ENCODE measurements at places on chromosomes 5 and 9.

GRCh38 chr5:112329419-112330090, 89.5 kb downstream of the EPB41L4A start:
- DNase-seq, result no peak

DNA sequence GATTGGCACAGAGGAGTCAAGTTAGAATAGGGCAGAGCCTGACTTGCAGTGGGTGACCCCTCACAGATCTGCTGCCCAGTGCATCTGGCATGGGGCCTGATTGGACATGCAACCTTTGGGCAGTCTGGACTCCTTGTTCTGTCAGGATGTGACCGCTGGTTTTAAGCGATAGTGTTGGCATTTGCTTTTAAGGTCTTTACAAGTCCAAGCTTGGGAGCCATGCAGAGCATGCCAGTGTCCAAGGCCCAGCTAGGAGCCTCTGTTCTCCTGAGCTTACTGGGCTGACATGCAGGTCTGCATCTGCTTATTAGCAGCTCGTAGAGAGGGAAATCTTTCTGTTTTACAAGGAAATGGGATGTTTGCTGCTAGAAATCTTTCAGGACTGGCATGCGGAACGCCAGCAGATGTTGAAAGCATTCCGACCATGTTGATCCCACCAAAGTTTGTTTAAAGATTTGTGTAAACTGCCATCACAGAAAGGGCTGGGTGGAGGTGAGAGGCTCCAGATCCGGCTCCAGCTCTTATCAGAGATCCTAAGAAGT, 27.5 kb downstream of the GADD45G start:
- DNase-seq, result no peak

GRCh38 chr5:79241535-79241979, 5.6 kb downstream of the JMY start:
- no peak for DNase-seq

DNA sequence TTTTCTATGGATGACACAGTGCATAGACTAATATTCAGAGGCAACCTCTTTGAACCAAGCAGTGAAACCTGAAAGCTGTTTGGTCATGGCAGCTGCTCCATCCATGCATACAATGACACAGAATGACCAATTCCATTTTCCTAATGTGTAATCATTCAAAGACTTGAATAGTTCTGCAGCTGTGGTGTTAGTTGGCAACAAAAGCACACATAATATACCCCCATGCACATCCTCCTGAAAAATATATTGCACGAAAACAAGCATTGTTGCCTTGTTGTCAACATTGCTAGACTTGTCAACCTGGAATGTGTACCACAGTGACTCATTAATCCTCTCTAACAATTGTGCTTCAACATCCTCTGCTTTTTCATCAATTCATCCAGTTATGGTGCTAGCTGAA, 71.0 kb upstream of the SEMA6A start:
- DNase-seq, result no peak

GRCh38 chr9:4979239-4979638, 5.8 kb upstream of the JAK2 start:
- no peak for DNase-seq

Measured in stimulated activated CD4-positive, alpha-beta T cell treated with anti-CD3 and anti-CD28 coated beads, Interleukin-12 subunit alpha, Interleukin-12 subunit beta, amount 100 ng/mL, for 48 hours (primary cell).